ENCODE measurements at places on chromosomes 2 and 18. TPM values are rescaled to one million over a fixed set of nuclear protein-coding genes. Genes with fewer than 3 reads are reported as not detected.

Gene TUBA4B
- total RNA-seq: not detected

Gene DOK6
- 2.8 TPM for total RNA-seq

Gene ITGB6
- total RNA-seq: 0.09 TPM

Gene SLC9A4
- not detected for total RNA-seq

Gene NTSR2
- not detected for total RNA-seq
